Left ventricle myocardium superior (tissue), 1 donor: ENCODE measurements at places on chromosomes 2 and 18.

DNA sequence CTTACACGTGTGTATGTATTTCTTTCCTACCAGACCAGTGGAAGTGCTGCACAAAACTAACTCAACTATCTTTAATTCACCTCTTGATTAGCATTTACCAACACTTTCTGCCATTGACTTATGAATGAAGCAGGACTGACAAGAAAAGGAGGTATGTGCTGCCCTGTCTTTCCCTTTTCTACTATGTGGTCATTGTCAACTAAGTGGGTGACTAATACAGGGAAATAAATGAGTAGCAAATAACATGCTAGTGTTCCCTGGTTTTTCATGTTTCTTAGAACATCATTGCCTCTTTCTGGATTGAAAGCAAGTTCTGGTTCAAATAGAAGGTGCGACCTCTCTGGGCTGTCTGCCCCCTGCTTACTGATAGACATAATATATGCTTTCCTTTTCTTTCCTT is 58.0 kb downstream of the LINC00305 start:
- no peak for DNase-seq

DNA sequence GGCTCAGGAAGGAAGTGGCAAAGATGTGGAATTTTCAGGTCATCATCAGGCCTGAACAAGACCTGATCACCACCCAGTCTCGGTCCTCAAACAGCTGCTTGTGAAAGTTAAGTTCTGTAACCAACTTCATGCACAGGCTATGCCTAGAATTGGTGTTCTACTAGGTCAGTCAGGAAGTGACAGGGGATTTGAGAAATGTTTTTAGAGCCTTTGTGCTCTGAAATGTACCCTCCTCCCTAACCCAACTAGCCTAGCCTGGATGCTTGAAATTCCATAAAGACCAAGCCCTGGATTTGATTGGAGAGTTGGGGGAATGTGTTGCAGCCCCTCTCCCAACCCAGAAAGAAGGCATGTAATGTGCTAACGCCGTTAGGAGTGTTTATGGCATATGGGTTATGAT is 63.3 kb downstream of the TGOLN2 start:
- DNase-seq, result no peak

DNA sequence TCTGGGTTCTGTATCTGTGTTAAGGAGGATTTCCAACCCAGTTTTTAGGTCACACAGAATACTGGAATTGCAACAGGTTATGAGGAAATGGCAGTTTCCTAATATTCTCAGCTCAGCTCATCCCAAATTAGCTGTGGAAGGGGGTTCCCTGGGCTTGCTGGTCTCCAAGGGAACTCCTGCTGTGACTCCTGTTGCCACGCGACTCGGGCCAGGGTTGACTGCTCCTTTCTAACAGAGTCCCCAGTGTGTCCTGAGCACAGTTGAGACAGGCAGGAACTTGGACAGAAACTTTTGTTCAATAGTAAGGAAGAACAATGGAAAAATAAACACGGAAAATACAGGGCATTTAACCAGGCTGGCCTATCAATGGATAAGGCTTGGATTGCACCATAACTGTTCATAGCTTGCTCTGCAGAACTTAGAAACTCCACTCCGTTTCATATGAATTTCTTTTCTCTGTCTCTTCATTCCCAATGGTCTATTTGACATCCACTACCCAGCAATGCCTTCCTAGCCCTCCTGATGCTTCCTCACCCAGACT is 3.8 kb upstream of the ROCK2 start:
- no peak for DNase-seq

- DNase-seq, result no peak
Observed at GRCh38 chr2:196513796-196514526, 125.6 kb upstream of the CCDC150 start.

DNA sequence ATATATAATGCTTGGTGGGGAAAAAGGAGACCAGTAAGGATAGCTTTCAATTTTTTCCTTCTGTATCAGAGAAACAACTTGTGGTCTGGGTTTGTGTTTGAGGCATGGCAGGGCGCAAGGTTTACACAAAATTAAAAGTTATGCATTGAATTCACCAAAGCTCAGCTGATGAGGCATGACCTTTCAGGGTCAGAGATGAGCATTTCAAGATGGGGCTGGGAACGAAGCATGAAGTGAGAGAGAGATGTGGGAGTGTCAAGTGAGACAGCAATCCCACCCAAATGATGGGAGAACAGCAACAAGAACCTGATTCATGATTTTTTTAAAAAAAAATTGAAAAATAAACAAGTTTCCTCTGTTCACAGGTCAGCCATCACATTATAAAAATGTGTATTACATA is 4.9 kb downstream of the GPR55 start:
- DNase-seq, result no peak

- peak; percentile 64 for DNase-seq
Observed at GRCh38 chr2:178629463-178629862, 149.2 kb downstream of the PLEKHA3 start.

- DNase-seq, result no peak
Observed at GRCh38 chr18:64919971-64920570, 771.2 kb upstream of the LINC00305 start.

GRCh38 chr2:217736776-217737550 is 265.8 kb downstream of the TNS1 start:
- no peak for DNase-seq

DNA sequence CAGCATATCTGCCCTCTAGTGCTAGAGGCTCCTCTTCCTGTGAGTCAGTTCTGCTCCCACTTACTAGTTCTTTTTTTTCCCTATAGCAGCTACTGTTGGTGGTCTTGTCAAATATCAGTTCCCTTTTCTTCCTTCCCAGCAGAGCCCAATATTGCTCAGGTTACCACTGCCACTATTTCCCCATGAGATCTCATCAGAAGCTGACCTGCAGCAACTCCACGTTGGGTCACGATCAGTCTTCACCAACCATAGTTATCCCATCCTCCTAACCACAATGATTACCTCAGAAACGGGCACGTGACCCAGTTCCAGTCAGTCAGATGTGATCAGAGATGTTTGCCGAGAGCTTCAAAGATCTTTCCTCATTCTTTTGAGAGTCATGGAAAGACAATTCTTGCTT is 59.7 kb upstream of the CAPN13 start:
- no peak for DNase-seq

GRCh38 chr2:45691171-45691999 is 39.9 kb downstream of the PRKCE start:
- DNase-seq, result no peak

DNA sequence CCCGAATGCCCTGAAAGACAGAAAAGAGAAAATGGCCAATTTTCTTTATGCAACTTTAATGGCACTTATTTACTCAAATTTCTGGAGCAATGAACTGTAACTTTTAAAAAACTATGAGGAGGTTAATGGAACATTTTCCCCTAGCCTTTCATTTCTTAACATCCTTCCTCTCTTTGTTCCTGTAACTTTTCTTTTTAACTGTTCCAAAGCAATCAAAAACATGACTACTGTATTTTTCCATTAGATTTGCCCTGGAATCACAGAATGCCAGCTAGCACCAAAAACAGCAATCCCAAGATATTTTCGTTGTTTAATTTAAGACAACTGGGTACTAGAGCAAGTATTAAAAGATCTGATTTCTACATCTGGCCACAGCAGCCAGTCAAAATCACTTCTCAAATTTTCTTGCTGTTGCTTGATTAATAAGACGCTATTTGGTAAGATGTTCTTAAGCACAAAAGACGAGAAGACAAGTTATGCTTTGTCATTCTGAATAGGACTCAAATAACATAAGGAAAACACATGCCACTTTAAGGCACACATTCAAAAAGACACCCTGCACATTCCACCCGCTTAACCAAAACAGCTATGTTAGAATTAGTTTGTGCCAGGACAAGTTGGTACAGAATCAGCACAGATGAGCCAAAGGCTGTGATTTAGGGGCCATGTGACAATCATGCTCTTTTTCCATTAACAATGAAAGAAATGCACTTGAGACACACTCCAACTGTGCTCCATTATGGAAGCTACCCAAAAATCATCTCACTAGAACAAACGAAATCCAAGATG is 3.6 kb downstream of the STARD7 start:
- DNase-seq, result no peak

- DNase-seq, result no peak
Observed at GRCh38 chr18:1624612-1625011, 719.9 kb downstream of the ADCYAP1 start.

DNA sequence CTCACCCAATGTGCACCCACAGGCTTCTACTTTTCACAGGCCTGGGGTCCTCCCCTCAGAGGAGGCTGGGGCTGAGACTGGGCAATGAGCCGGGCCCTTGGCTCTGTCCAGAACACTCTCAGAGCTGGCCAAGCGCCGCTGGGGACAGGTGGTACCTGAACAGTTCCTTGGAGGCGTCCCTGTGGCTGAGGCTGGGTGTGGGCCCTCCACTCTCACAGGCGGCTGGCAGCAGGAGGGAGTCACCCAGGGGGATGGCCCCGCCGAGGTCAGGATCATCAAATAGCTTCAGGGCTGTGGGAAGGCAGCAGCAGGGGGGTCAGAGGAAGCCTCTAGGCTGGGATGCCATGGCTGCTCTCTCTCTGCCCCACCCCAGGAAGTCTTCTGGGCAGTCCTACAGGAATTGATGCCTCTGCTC is 27.1 kb downstream of the HS1BP3 start:
- peak; percentile 33 for DNase-seq

DNA sequence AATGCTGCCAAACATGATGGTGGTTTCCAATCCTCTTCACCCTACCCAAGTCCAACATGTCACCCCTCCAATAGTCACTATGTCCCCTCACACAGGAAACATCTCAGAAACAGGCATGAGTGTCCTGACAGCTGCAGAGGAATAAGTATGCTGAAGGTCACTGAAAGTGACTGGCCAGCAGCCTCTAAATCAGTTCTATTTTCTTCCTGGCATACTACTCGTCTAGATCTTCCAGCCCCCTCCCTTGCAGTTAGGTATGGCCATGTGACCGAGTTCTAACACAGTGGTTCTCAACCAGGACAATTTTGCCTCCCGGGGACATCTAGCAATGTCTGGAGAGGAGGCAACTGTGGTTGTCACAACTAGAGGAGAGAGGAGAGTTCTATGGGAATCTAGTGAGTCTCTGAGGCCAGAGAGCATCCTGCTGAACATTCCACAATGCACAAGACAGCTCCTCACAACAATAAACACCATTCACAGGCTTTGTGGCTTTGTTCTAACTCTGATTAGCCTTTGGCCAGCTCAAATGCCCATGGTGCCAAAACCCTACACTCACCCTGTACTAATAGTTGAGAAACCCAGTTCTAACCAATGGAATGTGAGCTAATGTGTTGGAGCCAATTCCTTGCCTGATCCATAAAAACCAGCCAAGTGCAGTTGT is 12.6 kb upstream of the ID2 start:
- no peak for DNase-seq
